ENCODE measurements at places on chromosomes 2 and 18.

DNA sequence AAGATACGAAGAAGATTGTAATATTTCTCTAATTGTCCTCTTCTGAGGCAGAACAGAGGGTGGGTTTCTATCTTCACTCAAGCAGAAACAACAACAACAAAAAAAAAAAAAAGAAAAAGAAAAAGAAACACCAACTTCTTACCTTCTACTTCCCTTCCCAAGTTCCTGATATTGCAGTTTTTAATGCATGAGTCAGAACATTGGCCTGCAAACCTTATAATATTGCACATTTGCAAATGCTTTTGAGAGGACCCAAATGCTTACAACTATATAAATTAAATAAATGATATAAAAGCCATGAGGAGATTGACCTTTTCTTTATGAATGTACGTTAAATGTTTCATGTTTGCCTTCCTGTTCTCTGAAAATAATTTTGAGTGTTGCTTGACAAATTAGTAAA lies 37.3 kb downstream of the PAX3 start:
- no peak for DNase-seq

- DNase-seq = no peak
These were observed 65.2 kb downstream of the CIB4 start for GRCh38 chr2:26575836-26576564.

GRCh38 chr2:239002954-239003623 lies 155.2 kb downstream of the TWIST2 start:
- peak; percentile 79 for DNase-seq

GRCh38 chr18:37540424-37541138 lies 25.0 kb downstream of the CELF4 start:
- no peak for DNase-seq

- DNase-seq = peak; percentile 89
These were observed 103.4 kb upstream of the MSH2 start for GRCh38 chr2:47299555-47299954.

- DNase-seq = no peak
These were observed 8.8 kb downstream of the FOSL2 start for GRCh38 chr2:28401411-28401810.

- no peak for DNase-seq
These were observed 272.0 kb downstream of the CYRIA start for GRCh38 chr2:16393500-16394071.

DNA sequence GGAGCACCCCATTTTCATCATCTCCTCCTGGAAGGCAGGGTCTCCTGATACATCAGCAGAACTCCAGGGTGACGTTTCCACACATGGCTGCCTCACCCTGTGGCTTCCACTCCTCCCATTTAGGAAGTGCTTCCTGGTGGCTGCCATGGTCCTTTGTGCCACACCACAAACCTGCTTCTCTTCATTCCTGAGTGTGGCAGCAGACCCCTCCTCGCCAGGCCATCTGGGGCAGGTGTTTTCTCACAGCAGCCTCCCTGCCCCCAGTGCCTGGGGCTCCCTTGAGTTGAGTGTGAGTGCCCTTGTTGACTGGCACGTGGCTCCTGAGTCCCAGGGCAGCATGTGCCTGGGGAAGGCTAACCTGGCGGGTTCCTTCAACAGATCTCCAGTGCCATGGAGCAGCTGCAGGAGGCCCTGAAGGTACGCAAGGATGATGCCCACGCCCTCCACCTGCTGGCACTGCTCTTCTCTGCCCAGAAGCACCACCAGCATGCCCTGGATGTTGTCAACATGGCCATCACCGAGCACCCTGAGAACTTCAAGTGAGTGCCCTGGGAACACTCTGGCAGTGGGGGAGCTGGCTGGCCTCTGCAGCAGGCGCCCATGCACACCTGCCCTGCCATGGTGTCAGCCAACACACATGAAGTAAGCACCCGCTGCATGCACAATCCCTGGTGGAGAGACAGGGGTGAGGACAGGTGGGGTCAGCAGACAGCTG lies 113.4 kb upstream of the MCFD2 start:
- DNase-seq = no peak

DNA sequence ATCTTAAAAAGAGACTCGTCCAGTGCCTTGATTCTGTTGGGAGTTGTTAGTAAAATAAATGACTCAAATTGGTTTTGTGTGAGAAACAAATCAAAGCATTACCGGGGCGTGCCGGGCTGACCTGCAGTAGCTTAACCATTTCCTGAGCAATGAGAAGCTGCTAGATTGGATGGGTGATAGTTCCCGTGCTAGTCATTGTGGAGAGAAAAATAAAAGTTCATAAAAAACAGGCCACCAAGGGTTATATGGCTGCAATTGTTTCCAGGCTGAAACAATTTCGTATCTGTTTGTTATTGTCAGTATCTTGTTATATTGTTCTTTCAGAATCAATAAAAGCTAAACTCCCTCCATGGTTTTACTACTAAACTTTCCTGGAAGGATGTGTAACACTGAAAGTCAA lies 314.4 kb downstream of the MTX2 start:
- peak; percentile 33 for DNase-seq

DNA sequence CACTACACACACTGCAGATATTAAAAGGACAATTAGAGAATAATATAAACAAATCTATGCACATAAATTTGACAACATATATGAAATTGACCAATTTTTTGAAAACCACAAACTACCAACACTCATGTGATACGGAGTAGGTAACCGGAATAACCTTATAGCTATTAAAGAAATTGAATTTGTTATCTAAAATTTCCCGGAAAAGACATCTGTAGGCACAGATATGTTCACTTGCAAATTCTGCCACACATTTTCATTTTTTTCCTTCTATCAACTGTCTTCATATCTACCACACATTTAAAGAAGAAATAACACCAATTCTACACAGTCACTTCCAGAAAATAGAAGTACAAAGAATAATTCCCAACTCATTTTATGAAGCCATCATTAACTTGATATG lies 22.4 kb downstream of the NLRC4 start:
- no peak for DNase-seq

DNA sequence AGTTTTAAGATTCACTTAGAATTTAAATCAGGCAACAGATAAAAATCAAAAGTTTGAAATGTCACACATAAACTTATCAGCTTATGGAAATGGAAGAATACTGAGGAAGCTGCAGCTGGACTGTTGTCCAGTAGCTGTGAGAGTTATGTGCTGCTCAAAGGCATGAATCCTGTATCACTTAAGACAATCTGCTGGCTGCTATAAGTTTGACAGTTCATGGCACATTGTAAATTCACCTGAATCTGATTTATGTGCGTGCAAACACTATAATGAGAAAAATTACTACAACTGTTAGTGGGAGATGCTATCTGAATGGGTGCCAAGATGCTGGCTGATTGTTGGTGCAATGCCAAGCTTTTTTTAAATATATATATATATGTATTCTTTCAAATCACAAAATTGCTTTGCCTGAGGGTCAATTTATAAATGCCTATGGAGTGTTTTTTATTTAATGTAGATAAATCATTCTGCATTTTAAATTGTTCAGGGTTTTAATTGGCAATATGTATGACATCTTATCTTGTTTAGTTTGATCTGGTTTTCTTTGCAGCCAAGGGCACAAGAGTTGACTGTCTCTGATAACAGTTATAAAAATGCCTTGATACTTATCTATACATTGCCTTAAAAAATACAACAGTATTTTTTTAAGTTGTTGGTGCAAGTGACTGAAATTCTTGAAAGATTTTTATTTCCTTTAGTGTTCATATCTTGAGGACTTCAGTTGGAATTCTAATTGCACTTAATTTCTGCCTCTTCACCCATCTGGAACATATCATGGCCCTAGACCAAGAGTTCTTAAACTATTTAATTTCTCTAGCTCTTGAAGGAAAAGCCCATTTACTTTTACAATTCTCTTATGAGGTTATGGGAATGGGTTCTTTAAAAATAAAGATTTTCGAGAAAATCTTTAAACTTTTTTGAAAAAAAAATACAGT lies 48.7 kb downstream of the CAVIN2 start:
- DNase-seq = no peak

GRCh38 chr2:191522478-191523120 lies 155.3 kb upstream of the NABP1 start:
- DNase-seq = no peak

DNA sequence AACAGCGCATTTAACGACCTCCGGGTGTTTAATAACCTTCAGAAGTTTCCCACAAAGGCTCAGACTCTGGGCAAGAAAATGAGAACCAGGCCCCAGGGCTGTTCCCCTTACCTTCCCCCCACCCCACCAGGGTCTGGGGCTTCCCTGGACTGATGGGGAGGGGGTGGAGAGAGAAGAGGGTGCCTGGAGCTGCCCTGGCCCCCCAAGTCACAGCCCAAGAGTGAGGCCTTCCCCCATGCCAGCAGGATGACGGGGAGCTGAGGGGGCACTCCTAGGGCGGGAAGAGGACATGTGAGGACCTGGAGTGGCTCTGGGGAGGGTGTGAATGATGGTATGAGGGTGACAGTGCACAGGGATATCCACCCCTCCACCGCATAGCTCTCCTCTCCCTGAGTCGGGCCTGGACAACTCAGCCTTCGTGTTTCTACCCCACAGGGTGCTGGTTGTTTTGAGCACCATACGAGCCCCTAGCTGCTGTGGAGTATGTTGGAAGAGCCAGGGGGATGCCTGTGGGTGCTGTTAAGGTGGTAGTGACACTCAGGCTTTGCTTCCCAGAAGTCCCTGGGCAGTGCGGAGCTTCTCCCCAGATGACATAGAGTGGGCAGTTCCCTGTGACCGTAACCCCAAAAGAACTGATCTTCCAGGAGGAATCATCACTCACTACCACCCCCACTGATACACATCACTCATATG lies 3.9 kb downstream of the PKDCC start:
- no peak for DNase-seq

DNA sequence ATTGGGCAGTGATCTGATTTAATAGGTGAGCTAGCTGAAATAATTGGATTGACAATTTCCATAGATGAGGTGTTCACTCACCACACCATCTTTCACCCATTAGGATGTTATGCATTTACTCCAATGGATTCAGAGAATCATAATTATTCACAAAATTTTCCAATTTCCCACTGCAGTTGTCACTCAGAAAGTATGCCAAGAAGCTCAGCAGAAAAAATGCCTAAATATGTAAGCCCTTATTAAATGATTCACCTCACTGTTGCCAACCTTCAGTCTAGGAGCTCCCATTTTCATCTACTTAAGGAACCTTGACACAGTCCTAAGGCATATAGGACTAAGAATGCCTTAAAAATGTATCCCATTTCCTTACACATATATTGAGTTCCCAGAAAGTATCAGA lies 94.3 kb downstream of the MBD2 start:
- DNase-seq = peak; percentile 53

DNA sequence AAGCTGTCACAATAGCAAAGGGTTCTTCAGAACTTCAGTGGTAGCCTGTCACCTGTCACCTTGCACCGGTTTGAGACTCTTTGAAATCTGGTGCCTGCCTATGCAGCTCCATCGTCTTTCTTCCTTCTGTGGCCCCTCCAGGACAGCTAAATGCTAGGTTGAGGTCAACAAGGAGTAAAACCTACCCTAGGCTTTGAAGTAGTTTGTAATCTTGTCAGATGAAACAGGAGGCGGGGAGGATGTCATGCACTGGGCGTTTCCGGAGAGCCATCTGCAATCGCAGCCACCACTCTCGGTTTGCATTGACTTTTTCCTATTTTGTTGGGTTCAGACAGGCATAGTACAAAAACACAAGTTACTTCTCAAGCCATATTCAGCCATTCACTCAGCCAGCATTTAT lies 116.7 kb downstream of the LPIN1 start:
- DNase-seq = no peak

- no peak for DNase-seq
These were observed 81.4 kb downstream of the EPAS1 start for GRCh38 chr2:46378616-46379015.

GRCh38 chr2:239822146-239822831 lies 202.9 kb downstream of the NDUFA10 start:
- no peak for DNase-seq

DNA sequence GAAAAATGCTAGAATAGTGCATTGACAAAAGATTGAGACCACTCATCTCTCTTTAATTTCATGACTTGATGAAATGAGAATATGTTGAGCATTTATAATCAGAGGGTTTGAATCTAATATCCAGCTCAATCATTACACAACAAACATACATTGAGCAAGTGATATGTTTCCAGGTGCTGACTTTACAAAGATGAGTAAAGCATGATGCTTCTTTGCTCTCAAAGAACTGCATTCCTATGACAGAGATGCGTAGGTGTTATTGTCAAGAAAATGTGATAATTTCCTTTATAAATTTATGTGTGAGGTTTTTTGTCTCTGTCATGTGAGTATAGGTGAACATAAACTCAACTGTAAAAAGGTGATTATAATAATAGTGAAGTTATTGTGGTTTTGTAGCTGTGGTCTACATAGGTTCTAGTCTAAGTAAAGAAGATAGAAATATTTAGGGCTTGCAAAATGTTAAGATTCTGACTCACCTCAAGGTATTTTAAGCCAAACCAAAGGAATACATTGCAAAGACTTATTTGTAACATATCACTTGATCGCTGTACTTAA lies 389.8 kb downstream of the GALNT13 start:
- DNase-seq = no peak

DNA sequence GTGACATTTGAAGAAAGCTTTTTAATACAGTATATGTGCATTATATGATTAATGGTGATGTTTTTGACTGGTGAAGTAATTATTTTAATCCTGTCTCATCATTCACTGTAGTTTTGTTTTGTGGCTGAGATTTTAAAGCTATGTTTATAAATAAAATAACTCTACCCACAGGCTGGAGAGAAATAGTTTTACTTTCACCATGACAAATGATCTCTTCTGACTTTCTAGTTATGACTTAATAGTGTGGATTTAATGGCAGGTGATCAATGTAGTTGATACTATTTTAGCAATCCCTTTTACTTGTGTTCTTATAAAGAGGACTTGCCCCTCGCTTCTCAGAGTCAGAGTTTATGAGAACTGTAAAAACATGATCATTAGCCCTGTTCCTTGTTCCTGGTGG lies 289.5 kb upstream of the SIX3 start:
- DNase-seq = no peak

DNA sequence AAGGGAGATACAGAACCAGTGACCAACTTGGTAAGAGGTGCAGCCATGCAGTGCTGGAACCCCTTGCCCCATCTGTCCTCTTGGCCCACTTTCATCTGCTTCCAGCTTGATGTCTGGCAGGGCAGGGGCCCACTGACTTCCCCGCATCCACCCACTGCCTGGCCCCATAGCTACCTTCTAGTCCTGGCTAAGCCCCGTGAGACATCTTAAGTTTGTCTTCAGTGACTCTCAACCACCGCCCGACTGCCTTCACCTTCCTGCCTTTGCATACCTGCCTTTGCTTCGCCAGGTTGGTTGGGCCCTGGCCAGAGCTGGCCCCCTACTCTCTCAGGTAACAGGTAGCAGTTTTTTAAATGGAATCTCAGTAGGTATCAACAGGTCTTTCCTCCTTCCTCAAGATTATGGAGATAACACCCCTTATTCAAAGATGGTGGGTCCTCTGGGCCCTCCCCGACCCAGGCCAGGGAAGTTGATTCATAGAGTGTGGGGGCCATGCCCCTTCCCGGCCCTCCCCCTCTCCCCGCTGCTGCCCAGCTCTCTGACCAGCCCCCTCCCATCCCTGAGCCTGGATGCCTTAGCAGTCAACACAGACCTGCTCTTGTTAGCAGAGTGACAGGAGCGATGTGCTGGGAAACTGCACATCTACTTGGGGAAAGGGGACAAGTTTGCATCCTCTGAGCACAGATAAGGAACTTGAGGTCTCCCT lies 2.8 kb downstream of the ARID5A start:
- no peak for DNase-seq

- DNase-seq = no peak
These were observed 17.3 kb downstream of the ACADL start for GRCh38 chr2:210207929-210208328.

GRCh38 chr18:58156516-58156915 lies 112.5 kb downstream of the NEDD4L start:
- no peak for DNase-seq

GRCh38 chr2:134739879-134740301 lies 21.1 kb upstream of the TMEM163 start:
- DNase-seq = peak; percentile 12

Measured in AG10803 (cell line).